ENCODE measurements at places on chromosomes 4 and X.

DNA sequence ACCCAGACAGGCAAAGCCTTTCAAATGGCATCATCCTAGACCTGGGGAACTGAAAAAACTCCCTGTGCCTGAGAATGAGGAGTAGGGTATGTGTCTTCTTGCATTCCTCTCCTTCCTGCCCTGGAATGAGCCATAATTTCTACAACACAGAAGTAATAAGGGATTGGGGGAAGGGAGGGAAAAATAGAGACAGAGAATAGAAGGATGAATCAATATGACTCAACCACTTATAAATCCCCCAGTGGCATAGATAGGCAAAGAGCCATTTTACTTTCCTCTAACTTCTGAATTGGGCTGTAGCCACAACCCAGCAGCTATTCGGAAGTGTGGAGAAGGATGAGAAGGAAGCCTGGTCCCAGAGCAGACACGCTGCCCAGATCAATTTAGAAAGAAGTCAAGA, 99.9 kb downstream of the NHS start:
- no peak for DNase-seq

DNA sequence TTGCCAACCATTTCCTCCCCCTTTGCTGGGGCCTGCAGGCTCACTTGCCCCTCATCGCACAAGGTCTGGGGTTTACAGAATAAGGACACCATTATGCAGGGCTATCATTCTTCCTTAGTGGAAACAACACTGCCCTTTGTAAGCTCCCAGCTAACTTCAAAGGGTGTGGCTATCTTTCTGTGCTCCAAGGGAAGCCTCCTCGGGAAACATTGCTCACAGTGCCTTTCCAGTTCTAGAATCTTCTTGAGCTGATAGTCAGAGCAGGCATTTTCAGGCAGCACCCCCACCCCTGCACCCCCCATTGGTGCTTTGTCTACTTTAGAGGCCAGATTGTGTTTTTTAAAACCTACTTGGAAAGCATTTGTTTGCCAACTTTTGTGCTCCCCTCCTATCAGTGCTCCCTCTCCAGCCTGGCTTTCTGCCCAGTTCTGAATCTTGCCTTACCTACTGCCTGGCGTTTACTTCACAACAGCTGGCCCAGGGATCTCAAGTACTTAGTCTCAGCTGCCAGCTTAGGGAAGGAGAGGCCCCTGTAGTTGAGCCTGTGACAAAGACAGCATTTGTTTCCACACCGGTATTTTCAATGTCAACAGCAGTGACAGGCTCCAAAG, 53.5 kb downstream of the PLAC1 start:
- peak; percentile 40 for DNase-seq

- peak; percentile 98 for DNase-seq
Observed at GRCh38 chr4:13367244-13367643, 116.9 kb downstream of the RAB28 start.

DNA sequence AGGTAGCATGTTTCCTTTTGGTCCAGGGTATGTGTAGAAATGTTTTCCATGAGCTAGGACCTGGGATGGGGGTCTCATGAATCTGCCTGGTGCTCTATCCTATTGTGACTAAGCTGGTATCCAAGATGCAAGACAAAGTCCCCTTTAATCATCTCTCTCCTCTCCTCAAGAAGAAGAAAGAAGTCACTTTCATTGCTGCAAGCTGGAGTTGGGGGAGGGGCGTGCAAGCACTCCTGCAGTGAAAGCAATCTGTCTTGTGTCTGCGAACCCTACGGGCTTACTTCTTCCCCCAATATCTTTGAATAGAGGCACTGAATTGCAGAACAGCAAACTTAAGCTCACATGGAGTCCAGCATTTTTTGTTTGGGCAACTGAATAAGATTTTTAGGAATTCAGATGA, 27.2 kb upstream of the GRPR start:
- no peak for DNase-seq

DNA sequence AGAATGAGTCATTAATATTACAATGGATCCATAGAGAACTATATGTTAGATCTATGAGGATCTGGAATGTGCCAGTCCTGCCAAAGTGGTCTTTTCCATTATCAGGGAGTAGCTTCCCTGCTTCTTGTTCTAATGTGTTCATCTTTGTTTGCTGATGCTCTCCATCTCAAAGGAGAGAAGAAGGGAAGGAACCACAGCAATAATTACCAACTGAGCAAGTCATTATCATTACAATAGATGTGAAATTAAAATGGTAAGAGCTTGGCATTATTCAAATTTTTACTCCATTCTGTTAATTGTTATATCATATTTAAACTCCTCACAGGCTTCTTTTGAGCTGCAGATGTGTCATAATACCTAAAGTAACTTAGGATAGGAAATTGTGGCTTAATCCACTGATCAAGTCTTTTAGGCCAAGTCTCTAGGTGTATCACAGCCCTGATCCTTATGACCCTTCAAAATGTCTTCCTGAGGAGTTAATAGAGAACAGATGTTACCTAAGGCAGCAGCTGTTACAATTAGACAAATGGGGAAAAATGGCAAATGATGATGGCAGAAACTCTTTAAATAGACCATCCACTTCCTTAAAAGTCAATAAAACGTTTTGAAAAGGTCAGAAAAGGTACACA, 1492.7 kb upstream of the IGFBP7 start:
- DNase-seq: no peak

GRCh38 chr4:71222661-71223060, 116.2 kb upstream of the SLC4A4 start:
- no peak for DNase-seq

DNA sequence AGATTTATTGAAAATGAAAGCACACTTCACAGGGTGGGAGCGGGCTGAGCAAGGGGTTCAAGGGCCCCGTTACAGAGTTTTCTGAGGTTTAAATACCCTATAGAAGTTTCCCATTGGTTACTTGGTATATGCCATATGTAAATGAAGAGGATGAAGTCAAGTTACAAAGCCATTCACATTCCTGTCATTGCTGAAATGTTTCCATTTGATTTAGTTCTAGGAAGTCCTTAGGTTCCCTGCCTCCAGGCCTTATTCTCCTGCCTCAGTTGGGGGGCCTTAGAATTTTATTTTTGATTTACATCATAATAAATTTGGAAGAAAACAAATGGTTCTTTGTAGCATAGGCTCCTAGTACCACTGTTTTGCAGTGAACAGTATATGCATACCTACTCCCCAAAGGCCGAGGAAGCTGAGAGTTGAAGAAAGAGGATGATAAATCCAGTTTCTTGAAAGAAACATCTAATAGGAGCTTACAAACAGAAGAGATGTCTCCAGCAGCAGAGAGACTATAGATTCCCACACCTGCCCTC, 31.8 kb downstream of the SERTM2 start:
- DNase-seq: no peak

GRCh38 chr4:104868958-104869357, 277.7 kb upstream of the TET2 start:
- DNase-seq: no peak

- no peak for DNase-seq
Observed at GRCh38 chr4:69782651-69783310, 22.4 kb upstream of the SULT1B1 start.

- DNase-seq: no peak
Observed at GRCh38 chrX:21655901-21656586, 2.1 kb downstream of the KLHL34 start.

GRCh38 chr4:105106426-105106825, 40.2 kb upstream of the TET2 start:
- DNase-seq: no peak

- no peak for DNase-seq
Observed at GRCh38 chr4:150181536-150181935, 103.3 kb downstream of the DCLK2 start.

GRCh38 chrX:124476562-124476961, 130.2 kb downstream of the SH2D1A start:
- no peak for DNase-seq

- no peak for DNase-seq
Observed at GRCh38 chr4:136183513-136183912, 1348.8 kb downstream of the PCDH18 start.
